ENCODE measurements at places on chromosomes 2 and 18.

GRCh38 chr2:56753182-56753581, 569.4 kb downstream of the CCDC85A start:
- no peak for DNase-seq

GRCh38 chr2:160325418-160325817, 125.3 kb upstream of the ITGB6 start:
- DNase-seq = no peak

DNA sequence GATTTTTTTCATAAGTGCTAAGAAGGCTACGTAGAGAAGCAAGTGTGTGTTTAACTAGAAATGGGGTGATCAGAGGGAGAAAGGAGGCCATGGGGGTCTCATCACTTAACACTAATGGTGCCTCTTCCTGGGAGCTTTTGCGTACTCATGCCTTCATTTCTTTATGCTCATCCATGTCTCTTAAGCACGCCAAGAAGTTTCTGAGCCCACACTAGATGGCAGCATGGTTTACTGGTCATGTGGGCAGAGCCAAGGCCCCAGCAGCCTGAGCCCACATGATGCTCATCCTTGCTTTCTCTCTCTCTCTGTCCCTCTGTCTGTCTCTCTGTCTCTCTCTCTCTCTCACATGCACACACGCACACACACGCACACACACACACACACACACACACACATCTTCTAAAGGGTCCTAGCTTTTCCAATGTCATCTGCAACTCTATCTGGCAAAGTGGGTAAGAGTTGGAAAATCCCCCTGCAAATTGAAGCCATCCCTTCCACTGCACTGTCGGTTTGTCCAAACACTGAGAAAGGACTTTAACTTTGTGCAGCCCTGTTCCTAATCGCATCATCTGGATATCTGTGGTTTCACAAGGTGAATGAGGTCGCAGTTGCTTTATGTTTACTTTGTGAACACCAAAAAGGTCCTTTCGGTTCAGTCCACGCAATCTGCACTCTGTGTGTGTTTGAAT, 137.1 kb upstream of the CCDC68 start:
- no peak for DNase-seq

DNA sequence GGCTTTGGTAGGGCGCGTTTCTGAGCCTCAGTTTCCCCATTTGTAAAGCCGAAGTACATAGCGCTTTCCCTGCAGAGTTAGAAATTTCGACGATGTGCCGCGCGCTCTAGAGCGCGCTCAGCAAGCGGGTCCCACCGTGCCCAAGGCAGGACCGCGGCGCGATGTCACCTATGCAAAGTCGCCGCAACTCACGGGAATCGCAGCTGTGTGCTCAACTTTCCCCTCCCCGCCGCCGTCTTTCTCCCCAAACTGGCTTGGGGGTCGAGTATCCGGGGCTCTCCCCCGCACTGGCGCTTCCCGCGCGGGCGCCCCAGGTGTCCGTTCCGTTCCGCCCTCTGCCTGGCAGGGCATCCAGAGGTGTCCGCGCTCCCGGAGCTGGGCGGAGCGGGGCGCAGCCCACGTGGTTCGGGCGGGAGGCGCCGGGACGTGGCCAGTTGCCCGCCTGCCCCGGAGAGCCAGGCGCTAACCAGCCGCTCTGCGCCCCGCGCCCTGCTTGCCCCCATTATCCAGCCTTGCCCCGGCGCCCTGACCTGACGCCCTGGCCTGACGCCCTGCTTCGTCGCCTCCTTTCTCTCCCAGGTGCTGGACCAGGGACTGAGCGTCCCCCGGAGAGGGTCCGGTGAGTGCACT, at the start of gene MLPH:
MLPH (plus strand) TSS at position 433 of the 630 bp plus-strand sequence. CDS start 6,176 bp downstream, outside the sequence.
- no peak for DNase-seq

GRCh38 chr2:172462849-172463381, 35.5 kb downstream of the ITGA6 start:
- no peak for DNase-seq

GRCh38 chr2:67927501-67927900, 135.3 kb downstream of the C1D start:
- DNase-seq = no peak

DNA sequence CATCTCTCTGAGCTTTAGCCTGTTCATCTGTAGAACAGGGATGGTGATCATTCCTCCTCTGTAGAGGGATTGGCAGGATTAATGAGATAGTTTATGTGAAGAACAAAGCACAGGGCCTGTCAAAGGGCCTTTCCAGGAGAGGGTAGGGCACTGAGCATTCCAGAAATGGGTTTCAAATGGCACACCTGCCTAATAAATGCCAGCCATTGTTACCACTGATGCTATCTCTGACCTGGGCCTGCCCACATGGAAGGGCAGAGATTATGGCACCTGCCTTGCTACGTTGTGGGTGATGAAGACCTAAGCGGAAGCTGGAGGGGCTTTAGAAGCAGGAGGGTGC, 31.0 kb upstream of the GMPPA start:
- DNase-seq = no peak

- no peak for DNase-seq
These were observed 33.9 kb downstream of the PAX3 start for GRCh38 chr2:222264791-222265320.

DNA sequence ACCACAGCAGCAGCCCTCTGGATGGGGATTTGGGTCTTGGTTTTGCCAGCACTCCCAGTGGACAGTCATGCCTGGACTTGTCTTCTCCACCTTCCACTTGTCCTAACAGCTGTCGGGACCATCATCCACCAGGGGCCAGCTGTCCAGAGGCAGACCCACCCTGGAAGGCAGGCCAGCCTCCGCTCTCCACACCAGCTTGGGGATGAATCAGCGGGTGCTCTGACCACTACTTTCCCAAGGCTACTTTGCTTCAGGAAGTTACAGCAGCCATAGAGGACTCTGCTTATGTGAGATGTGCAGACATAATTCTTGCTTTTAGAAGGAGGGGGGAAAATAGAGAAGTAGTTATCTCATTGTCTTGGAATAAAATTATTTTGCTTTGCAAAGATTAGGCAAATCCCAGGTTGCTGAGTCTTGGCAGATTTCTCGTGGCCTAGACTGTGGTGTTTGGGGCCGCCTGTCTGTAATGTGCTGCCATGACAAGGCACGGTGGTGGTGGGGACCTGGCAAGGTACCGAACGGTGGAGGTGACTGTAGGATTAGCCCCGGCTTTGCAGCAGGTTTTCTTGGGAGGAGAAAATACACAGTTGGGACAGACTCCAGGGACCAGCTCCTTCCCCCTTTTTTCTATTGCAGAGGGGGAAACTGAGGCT, 148.7 kb downstream of the AGAP1 start:
- DNase-seq = no peak

GRCh38 chr18:63438181-63438580, 15.9 kb upstream of the VPS4B start:
- DNase-seq = no peak

- no peak for DNase-seq
These were observed 70.0 kb upstream of the NDUFV2 start for GRCh38 chr18:9032519-9032918.

GRCh38 chr18:49082714-49083688, 132.2 kb upstream of the SMAD7 start:
- DNase-seq = no peak

DNA sequence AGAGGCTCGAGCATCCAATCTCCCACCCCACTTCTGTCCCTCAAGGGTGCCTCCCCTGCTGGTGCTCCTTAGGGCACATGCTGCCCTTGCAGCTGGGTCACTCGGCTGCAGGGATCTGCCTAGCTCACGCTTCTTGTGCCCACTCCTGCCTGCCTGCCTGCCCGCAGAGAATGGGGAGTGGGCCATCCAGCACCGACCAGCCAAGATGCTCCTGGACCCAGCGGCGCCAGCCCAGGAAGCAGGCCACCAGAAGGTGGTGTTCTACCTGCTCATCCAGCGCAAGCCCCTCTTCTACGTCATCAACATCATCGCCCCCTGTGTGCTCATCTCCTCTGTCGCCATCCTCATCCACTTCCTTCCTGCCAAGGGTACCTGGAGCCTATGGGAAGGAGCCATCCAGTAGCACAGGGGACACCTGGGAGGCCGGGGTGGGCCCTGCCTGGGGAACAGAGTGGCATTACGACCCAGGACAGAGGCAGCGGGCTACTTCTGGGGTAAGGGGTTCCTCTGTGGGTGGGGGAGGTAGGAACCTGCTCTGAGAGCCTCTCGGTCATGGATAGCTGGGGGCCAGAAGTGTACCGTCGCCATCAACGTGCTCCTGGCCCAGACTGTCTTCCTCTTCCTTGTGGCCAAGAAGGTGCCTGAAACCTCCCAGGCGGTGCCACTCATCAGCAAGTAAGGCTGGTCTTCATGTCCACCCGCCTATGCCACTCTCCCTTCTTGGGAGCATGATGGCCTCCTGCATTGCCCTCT, 3.4 kb downstream of the CHRNG start:
- DNase-seq = no peak

GRCh38 chr2:1557467-1557820, 144.2 kb downstream of the TPO start:
- DNase-seq = no peak

DNA sequence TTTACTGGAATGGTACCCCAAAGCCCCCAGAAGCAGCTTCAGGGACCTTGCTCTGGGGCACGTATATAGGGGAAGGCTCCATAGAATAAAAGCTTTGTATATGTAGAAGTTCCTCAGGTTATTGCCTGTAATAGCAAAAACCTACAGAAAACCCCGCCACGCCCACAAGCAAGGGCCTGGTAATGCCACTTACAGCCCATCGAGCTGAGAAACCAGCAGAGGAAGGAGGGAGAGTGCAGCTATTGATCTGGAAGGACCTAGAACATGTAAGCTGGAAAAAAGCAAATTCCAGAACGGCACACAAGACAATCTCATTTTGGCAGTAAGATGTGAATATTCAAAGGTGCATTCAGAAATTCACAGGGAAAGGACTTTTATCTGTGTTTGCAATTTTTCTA, 15.8 kb downstream of the HS1BP3 start:
- no peak for DNase-seq

DNA sequence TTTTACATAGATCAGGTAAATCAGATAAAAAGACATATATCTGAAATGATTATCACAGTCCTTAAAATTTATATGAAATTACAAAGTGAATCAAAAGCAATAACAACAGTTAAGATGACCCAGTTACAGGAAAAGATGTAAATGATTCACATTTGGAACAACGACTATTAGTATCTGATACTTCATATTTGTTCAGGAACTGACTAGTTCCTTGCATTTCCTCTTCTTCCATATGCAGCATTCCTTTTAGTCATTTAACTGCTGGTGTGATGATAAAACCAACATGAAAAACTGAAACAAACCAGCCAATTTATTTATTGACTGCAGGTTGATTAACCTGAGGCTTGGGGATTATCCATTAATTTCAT, 75.2 kb downstream of the RBMS1 start:
- no peak for DNase-seq

DNA sequence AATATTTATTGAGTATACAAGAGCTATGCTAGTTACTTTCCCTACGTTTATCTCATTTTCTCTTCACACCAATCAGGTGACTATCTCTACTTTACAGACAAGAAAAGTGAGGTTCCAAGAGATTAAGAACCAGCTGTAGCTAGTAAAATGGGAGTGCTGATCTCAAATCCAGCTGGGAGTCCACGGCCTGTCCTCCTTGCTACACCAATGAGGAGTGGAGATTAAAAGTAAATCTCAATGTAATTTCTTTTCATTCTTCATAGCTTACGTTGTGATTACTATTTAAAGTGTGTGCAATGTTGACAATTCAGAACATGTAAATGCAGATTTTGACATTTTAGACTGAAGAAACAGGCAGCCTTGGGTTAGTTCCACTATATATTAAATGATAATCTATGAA, 53.9 kb upstream of the NRP2 start:
- DNase-seq = no peak
